HT-29 (cell line): ENCODE measurements at places on chromosomes 4 and X. TPM values are rescaled to one million over a fixed set of nuclear protein-coding genes. Genes with fewer than 3 reads are reported as not detected.

Gene PTPN13
- 6.1 and 8.9 TPM in 2 replicates for total RNA-seq

Gene SHISA3
- not detected in 2 replicates for total RNA-seq

DNA sequence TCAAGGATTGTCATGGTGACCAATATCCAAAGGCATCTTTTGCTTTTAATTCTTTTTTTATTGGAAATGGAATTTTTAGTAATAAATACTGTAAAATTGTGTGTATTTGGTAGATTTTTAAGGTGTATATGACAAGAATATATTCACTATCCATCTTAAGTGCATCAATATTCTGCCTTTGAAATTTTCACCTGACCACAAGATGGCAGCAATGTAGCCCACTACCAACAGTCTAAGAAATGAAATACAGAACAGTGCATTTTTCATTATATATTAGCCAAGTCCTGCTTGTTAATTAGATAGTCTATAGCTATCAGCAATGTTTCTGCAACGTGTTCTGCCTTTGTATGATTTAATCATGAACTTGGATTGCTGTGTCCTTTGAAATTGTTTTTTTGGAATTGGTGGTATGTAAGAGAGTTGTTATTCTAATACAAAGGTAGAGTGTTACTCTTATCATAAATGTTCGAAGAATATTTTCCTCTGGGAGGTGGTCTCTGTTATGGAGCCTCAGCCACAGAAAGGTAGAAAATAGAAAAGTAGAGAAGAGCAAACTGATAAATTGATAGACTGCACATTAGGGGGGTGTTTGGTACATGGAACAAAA is 38.2 kb downstream of the HPGDS start:
- peak; percentile 73 for DNase-seq

DNA sequence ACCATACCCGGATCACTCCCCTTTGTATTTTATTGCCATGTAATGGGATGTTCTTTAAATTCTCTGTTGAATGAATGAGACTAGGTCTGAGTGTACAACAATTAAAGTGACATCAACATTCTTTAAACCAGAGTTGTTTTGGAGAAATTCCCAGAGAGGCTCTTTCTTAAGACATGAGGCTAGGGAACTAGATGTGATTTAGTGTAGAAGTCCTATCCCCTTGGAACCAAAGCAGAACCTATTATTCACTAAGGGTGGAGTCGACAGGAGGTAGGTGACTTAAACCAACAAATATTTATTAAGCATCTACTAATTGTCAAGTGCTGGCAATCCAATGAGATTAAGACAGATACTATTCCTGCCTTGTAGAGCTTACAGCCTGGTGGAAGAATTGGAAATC is 1.7 kb downstream of the EIF1AX start:
- DNase-seq: no peak

DNA sequence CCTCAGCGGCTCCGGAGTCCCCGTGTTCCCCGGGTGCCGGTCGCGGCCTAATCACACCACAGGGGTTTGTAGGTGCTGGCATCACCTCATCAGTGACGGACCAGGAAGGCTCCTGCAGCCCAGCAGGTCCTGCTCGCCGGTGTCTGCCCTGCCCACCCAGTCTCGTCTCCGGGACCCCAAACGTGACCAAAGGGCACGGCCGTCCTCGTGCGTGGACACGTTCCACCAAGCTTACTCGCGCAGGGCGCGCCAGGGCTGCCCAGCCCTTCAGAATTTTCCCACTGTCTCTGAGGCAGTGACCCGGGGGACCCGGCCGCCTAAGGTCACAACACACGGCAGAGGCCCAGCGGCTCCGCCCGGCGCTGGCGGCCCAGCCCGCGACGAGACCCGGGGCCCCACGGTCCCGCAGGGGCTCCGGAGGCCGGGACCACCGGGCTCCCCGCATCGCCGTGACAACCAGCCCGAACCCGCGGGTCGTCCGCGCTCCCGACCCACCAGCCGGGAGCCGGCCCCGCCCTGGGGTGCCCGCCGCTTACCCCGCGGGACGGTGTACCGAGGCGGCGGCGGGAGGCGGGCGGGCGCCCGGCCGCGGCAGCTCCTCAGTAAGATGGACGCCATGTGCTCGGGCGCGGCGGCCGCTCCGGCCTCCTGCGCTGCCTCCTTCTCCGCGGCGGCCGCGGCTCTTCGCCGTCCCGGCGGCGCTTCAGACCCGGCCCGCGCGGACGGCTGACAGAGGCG is 454 bp downstream of the LETM1 start:
- DNase-seq: peak; percentile 35

DNA sequence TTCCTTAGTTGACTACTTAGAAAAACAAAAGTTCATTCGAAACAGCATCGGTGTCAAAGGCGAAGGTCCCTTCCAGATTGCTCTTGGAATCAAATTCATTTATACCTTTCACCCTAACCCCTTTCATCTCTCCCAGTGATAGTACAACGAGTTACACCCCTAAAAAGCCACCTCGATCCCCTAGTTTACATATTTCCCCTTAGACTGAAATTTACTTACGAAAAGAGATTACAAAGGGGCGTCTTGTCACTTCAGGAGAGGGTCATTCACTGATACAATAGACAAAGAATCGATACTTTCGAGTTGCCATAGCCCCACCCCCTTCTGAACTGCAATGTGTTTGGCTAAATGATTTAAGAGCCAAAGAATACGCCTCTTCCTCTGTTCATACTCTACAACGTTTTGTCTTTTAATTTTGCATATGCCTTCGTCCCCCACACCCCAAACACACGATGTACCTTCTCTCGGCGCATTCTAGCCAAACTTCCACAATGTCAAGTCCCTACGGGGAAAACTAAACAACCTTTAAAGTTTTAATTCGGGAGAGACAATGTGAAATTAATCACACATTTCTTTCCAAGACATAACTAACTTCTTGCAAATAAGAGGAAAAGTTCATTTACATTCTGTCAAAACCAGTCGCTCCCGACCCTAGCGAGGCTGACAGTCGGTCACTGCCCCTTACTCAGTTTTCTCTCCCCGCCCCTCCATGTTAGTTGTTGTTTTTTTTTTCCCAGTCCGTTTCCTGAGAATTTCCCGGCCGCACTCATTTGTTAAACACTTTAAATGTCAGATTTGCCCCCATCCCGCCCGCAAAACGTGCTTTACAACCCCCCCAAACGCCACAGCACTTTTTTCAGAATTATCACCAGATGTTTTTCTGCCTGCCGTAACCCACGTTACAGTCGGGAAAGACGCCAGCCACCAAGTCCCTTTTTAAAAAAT is 88.6 kb downstream of the HPRT1 start:
- no peak for DNase-seq

DNA sequence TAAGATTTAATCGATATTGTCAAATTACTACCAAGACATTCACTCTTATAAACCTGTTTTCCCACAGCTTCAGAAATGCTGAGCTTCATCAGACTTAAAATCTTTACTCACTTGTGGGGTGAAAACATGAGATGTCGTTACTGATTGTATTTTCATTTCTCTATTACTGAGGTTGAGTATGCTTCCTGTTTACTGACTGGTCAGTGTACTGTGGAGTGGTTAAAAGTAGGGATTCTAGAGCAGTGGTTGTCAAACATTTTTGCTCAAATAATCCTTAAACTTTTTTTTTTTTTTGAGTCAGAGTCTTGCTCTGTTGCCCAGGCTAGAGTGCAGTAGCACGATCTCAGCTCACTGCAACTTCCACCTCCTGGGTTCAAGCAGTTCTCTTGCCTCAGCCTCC is 50.3 kb downstream of the NSUN7 start:
- no peak for DNase-seq
